ENCODE measurements at places on chromosomes 4 and X.

DNA sequence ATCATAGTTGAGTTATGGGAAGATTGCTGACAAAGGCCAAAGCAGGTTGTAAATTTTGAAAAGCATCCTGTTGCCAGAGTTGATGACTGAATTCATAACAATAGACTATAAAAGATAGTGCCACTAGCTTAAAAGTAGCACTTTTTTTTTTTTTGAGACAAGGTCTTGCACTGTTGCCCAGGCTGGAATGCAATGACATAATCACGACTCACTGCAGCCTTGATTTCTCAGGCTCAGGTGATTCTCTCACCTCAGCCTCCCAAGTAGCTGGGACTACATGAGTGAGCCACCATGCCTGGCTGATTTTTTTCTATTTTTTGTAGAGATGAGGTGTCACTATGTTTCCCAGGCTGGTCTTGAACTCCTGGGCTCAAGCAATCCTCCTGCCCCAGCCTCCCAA, 122.7 kb downstream of the SPOCK3 start:
- no peak for DNase-seq

GRCh38 chr4:86934147-86934770, 552 bp upstream of the AFF1 start:
- DNase-seq, result no peak

DNA sequence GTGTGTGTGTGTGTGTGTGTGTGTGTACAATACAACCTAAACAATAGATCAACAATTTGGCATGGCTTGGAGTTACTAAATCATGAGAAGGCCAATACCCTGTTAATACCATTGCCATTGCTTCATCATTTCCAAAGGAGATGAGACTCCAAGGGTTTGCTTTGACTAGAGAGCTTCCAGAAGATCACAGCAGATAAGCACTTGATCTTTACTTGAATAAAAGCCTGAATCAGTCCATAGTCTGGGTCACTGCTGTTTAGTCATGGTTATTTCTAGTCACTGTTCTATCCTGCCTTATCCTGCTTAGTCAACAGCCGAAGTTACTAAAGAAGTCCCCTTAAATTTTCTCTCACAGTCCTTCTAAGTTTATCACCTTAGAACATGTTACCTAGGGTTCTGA, 58.2 kb downstream of the RAB40AL start:
- no peak for DNase-seq

- no peak for DNase-seq
These were observed 172.7 kb downstream of the NHS start for GRCh38 chrX:17547658-17548057.

GRCh38 chrX:10360116-10360515, 203.3 kb downstream of the CLCN4 start:
- no peak for DNase-seq

DNA sequence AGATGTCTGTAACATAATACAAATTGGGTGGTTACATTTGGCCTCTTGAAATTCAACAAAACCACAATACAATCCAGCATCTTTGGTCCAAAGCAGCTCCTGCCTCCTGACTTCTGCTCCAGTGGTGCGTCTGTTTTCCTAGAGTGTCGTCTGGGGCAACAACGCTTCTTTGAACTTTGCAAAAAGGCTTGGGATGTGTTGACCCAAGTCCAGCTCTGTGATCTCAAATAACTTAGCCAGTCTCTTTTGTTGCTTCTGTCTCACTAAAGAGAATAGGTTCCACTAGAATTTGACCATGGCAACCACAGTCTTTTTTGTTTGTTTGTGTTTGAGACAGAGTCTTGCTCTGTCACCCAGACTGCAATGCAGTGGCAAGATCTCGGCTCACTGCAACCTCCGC, 324.0 kb downstream of the DHRSX start:
- no peak for DNase-seq

DNA sequence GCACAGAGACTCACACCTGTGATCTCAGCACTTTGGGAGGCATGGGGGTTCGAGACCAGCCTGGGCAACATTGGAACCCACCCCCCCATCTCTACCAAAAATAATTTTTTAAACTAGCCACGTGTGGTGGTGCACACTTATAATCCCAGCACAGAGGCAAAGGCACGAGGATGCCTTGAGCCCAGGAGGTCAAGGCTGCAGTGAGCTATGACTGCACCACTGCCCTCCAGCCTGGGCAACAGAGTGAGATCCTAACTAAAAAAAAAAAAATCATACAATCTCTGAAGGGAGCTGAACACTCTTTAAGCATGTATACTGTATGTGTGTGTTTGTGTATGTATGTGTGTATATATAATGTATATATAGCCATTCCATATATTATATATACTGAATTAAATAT, 2.5 kb upstream of the PRKX start:
- DNase-seq, result no peak

- DNase-seq, result no peak
These were observed 783.0 kb upstream of the AADAT start for GRCh38 chr4:170872794-170873193.

DNA sequence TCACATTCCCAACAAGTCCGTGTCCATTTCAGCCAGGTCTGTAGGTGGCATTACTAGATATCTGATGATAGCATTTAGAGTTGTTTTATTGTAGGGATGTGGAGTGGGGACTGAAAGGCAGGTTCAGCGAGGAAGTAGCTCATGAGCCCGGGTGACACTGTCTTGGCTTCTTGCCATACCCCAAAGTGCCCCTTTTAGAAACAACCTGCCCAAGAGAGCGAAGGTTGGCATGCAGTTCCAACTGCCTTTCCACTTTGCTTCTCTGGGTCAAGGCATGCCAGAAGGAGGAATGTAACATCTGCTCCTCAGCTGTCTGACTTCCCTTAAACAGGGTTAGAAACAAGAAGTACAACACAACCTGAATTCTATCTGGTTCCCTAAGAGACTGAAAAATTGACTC, 9.0 kb downstream of the GRIA3 start:
- DNase-seq, result no peak

GRCh38 chrX:39532761-39533160, 565.0 kb downstream of the BCOR start:
- no peak for DNase-seq

GRCh38 chr4:159562366-159562765, 459.5 kb downstream of the RAPGEF2 start:
- DNase-seq, result no peak

DNA sequence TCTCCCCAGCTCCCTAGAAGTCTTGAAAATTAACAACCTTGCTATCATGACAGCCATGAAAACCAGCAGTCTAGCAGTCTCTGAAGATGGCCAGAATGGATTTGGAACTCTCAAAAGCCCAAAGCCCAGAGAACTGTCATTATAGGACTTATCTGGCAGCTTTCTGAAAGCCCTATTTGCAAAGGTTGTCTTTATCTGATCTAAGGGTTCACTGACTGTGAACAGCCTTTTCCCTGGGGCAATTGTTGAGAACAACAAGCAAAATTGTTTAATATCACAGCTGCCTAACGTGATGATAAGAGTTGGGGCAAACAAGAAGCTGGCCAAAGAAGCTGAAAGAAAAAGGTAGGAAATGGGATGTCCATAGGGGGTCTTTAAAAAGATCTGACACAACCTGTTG, 20.9 kb upstream of the KLHL8 start:
- no peak for DNase-seq

DNA sequence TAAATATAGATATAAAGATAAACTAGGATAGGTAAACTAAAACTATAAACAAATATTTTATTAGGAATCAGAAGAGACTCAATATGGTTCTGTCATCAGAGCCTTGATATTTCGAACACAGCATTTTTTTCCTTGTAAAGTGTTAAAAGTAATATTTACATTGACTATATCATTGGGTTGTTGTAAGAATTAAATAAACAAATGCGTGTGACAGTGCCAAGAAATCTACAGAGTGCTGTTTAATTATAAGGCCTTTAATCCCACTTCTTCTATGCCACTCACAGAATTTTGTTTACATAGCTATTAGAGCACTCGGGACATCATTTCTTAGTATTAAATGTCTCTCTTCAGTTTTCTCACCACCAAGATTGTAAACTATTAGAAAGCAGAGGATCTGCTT, 807.4 kb downstream of the FSTL5 start:
- DNase-seq, result no peak

DNA sequence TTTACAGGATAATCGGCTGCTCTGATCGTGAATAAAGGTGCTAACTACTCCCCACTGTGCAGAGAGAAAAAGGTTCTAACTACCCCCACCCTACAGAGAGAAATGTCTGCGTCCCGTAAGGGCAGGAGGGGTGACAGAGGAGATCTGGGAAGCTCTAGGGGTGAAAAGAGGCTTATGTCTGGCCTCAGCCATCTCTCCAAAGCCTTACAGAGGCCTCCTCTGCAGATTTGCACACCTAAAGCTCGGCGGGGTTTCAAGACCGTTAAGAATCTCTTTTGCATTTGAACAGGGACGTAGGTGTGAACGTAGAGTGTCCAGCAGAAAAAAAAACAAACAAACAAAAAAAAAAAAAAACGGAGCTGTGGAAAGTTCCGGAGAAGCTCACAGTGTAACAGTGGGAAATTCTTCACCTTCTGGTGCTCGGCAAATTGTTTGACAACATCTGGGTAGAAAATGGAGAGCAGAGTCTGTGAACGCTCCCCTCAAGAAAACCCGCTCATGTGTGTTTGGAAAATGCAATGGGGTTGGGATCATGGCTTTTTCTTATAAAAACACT, 161.0 kb downstream of the SHOX start:
- DNase-seq, result no peak

GRCh38 chrX:39439906-39440798, 638.9 kb downstream of the MID1IP1 start:
- no peak for DNase-seq

GRCh38 chr4:173698557-173699262, 168.7 kb upstream of the HAND2 start:
- no peak for DNase-seq

Data from activated CD8-positive, alpha-beta memory T cell treated with anti-CD3 and anti-CD28 coated beads for 48 hours (primary cell).